Myometrial cell (primary cell): ENCODE measurements at places on chromosomes 5 and 9. TPM values are rescaled to one million over a fixed set of nuclear protein-coding genes. Genes with fewer than 3 reads are reported as not detected.

The PCDHGB3 gene
- total RNA-seq, result 0.58 and 0.71 TPM in 2 replicates

The PCDHB7 gene
- total RNA-seq, result under 0.01 and 1.4 TPM in 2 replicates

The FRMD3 gene
- 0.86 and 2.1 TPM in 2 replicates for total RNA-seq

The PHF24 gene
- not detected in 2 replicates for total RNA-seq

The HACD4 gene
- 9.0 and 13.0 TPM in 2 replicates for total RNA-seq

The PIK3R1 gene
- total RNA-seq, result 8.1 and 12.6 TPM in 2 replicates

The FSTL4 gene
- not detected in 2 replicates for total RNA-seq

The IL4 gene
- total RNA-seq, result not detected in 2 replicates

The PDE6A gene
- not detected in 2 replicates for total RNA-seq

The SLC36A3 gene
- total RNA-seq, result not detected in 2 replicates

The IL17B gene
- not detected in 2 replicates for total RNA-seq

The LRRC70 gene
- total RNA-seq, result under 0.01 TPM in 1 of 2 replicates, not detected in the other
